ENCODE measurements at places on chromosomes 2 and 18.
A peak's percentile ranks its signal among the peaks of the same experiment; 100 is the strongest.

GRCh38 chr18:32672398-32672797 is 100.4 kb downstream of the KLHL14 start:
- no peak for DNase-seq

GRCh38 chr18:24075767-24076597 is 61.4 kb downstream of the TTC39C start:
- DNase-seq: peak; percentile 35

DNA sequence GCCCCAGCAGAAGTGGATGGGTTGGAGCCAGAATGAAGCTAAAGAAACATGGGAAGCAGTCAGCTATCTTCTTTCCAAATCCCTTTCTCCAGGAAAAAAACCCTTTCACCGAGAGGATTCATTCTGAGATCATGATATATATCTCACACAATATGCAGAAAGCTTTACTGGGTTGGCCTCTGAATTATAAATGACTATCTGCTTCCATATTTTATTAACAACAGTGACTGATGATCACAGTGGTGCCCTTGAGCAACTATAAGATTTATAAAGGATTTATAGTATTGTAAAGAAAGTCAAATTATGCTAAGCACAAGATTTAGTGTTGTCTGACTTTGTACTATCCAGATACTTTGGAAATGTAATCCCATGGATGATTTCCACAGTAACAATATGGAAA is 180.3 kb downstream of the KCNE4 start:
- DNase-seq: no peak

DNA sequence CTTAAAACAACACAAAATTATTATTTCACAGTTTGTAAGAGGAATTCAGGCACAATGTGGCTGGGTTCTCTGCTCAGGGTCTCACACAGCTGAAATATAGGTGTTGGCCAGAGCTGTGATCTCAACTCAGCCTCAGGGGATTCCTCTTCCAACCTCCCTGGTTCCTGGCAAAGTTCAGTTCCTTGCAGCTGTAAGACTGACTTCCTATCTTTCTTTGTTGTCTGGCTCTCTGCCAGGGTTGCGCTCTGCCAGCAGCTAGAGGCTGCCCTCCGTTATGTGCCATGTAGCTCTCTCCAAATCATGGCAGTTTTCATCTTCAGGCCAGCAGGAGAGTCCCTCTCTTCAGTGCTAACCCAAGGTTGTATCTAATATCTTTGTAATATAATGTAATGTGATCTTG is 272.5 kb upstream of the KCNJ3 start:
- DNase-seq: no peak

DNA sequence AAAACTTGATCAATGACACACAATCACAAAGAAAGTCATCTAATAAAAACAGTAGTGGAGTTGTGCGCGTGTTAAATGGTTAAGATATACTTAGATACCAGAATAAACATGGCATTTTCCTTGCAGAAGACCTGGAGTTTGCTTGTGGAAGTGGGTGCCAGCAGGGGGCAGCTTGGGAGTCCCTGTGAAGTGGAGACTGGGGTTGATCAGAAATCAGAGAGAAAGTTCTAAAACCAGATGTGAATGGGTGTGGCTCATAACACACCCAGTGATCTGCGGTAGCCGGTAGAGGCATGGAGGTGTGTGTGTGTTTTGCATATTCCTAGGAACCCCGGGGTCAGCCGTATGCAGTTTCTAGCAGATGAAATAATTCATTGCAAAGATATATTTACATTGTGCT is 300.1 kb upstream of the TRIB2 start:
- peak; percentile 42 for DNase-seq

DNA sequence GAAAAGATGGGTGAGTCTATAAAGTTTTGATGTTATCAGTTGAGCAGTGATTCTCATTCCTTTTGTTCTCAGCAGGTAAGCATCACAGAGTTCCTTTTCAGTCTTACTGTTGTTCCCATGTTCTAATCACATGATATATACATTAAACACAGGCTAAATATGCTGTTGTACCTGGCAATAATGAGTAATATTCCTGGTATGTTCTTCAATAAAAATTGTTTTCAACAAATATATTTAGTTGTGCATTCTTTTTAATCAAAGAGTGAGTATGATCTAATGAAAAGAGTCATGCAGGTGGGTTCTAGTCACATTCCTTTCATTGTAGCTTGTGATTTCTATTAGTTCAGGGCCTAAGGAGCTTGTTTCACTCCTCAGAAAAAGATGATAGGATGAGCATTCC is 288.3 kb upstream of the NETO1 start:
- DNase-seq: no peak

Measured in eye (tissue), 1 donor.